Activated CD8-positive, alpha-beta memory T cell treated with anti-CD3 and anti-CD28 coated beads for 1 hour (primary cell): ENCODE measurements at places on chromosomes 13 and 19.

DNA sequence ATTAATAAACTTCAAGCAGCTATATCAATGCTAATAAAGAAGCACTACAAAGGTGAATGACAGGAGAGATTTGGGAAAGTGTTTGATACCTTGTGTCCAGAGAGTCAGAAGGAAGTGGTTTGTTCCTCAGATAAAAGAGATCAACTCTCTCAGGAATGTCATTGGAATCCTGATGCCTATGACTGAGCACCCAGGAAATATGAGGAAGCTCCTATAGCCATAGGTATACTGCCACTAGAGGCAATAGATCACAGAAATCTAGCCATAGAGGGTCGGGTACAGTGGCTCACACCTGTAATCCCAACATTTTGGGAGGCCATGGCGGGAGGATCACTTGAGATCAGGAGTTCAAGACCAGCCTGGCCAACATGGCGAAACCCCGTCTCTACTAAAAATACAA is 612.6 kb downstream of the DACH1 start:
- no peak for DNase-seq

DNA sequence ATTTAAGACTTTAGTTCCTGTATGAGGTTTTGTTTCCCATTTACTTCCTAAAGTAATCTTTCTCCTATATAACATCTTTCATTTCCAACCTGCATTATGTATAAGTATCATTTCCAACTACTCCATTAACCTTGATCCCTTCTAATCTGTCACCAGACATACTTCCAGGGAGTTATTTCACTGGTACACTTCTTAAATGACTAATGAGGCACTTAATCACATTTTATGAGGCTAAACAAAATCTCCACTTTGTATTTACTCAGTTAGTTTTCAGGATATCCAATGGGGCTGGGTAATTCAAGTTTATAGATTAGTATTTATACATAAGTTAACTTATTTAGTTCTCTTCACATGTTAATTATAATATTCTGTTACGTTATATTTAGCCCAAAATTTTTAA is 634.7 kb downstream of the PCDH17 start:
- no peak for DNase-seq

- DNase-seq = no peak
Observed at GRCh38 chr13:38415233-38415632, 65.6 kb downstream of the UFM1 start.

DNA sequence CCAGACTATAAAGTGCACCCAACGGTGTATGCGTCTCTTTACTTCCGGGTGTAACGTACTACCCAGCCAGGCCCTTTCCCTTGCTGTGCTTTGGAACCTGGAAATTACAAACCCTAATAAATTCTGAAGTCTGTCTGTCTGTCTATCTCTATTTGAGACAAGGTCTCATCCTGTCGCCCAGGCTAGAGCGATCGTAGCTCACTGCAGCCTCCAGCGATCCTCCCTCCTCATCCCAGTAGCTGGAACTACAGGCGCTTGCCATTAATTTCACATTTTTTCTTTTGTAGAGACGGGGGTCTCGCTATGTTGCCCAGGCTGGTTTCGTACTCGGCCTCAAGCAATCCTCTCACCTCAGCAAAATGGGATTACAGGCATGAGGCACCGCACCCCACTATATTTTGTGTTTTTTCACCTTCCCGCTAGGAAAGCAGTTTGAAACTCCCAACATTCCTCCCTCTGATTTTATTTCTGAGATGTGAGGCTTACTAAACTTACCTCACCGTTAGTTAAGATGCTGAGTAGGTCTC is 469 bp upstream of the RNF6 start:
- DNase-seq = no peak

DNA sequence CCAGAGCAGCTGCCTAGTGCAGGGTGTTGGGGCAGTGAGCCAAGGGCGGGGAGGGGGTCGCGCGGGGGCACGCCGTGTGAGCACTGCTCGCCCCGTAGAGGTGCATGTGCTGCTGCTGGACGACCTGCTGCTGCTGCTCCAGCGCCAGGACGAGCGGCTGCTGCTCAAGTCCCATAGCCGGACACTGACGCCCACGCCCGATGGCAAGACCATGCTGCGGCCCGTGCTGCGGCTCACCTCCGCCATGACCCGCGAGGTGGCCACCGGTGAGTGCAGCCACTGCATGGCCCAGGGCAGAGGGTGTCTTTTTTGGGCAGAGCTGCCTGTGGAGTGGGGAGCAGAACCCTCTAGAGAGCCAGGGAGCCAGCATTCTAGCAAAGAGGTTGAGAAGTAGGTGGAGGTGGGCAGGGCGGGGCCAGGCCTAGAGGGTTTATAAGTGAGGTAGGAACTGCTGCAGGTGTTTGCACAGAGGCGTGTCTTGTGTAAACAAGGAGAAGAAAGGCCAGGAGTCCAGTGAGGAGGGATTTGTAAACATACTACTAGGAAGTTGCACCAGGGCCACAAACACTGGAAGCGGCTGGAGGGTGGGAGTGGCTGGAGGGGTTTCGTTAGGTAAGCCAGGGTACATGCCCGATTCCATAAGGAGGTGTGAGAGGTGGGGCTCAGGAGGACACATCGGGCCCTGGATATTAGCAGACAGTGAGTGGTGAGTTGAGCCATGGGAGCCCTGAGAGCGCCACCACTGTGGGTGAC is 21.3 kb downstream of the ARHGEF1 start:
- DNase-seq = no peak

DNA sequence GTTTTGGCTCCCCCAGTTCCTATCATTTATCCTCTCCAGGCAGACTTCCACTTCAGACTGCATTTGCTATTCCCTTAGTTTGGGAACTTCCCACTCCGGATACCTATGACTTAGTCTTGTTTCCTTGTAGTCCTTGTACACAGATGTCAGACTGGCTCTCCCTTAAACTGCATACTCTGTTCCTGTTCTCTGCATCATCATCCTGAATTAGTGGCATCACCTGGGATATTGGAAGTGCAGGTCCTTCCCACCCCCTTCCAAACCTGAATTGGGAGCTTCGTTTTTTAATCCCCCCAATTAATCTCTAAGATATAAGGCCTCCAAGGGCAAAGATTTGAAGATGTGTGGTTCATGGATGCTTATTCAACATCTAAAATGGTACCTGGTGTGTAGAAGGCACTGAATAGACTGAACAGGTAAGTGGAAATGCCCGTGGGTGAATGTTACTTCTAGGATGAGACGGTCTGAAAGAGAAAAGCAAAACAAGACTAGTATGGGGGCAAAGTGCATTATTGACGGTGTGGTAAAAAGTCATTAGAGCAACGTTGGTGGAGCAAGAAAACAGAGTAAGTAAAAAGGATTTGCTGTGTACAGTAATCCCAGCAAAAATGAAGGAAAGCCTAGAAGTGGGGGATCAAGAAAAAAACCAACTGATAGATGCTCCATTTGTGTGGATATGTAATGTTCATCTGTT is 9.6 kb downstream of the MIR17HG start:
- DNase-seq = no peak

DNA sequence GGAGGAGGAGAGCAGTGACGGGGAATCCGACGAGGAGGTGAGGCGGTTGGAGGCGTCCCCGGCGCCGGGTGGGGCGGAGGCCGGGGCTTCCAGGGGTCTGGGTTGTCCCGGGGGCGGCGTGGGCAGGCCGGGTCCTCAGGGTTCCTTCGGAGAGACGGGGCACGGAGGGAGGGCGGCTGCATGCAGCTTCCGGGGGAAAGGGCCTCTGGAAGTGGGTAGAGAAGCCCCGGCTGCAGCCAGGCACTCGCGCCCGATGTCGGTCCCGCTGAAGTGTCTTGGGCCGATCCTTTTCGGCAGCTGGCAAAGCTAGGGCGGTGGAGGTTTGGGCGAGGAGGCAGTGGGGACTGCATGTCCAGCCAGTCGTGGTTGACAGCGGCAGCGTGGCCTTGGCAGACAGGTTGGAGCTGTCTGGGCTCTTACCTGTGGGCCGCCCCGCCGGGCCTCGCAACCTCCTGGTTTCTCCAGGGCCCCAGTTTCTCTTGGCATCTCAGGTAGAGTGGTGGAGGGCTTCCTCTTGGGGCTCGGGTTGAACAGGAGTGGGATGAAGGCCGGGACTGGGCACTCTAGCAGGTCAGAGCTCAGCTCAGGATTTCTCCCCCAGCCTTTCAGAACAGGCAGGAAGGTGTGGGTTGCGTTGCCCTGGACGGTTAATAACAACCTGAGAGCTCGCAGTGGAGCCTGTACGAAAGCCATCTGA is 690 bp downstream of the KMT2B start:
- no peak for DNase-seq

GRCh38 chr19:56222901-56223300 is 20.8 kb downstream of the ZSCAN5C start:
- DNase-seq = no peak

GRCh38 chr13:34546344-34547250 is 395.5 kb upstream of the NBEA start:
- DNase-seq = no peak

GRCh38 chr19:55537741-55538111 is 793 bp upstream of the SBK2 start:
- DNase-seq = no peak

DNA sequence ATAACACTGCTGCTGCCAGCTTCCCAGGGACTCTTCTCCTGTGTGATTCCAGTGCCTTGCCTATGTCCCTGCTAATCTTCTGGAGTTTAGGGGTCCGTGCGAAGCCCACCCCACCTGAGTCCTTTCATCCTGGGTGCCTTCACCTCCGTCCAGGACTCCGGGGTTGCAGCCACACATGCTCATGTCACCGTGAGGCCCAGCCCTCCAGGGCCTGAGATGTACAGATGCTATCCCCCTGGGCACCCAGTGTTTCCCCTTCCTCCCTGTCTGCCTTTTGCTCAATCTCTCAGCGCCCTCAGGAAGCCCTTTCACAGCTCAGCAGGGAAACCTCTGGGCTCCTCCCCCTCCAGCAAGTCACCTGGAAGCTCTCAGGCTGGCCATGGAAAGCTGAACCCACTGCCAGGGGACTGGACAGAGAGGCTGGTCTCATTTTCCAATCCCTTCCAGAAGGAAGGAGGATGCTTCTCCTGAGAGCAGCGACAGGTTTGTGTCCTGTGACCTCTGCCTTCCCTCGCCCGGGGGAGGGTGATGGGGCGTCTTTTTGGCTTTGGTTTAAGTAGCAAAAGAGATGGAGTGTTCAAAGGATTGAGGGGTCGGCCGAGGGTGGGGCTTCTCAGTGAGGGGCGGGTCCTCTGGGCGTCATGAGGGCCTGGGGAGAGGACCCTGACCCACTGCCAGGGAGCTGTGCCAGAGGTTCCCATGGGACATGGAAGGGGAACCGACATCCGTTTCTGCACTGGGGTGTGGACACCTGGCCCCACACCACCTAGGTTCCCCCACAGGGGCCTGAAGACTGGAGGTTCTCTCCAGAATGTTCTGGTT is 30.8 kb upstream of the TFDP1 start:
- no peak for DNase-seq

DNA sequence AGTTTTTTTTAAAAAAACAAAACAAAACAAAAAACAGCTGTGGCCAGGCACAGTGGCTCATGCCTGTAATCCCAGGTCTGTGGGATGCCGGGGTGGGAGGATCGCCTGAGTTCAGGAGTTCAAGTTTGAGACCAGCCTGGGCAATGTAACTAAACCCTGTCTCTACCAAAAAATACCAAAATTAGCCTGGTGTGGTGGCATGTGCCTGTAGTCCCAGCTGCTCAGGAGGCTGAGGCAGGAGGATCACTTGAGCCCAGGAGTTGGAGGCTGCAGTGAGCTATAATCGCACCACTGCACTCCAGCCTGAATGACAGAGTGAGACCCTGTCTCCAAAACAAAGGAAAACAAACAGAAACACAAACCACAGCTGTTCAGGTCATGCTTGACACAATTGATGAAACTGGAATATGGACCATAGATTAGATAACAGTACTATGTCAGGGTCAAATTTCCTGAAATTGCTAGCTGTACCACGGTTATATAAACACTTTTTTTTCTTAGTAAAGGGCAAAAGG is 6.9 kb upstream of the ANGPTL4 start:
- DNase-seq = no peak

GRCh38 chr13:40445557-40445990 is 220.9 kb downstream of the FOXO1 start:
- DNase-seq = no peak

GRCh38 chr13:46071590-46072249 is 19.2 kb upstream of the ZC3H13 start:
- no peak for DNase-seq

DNA sequence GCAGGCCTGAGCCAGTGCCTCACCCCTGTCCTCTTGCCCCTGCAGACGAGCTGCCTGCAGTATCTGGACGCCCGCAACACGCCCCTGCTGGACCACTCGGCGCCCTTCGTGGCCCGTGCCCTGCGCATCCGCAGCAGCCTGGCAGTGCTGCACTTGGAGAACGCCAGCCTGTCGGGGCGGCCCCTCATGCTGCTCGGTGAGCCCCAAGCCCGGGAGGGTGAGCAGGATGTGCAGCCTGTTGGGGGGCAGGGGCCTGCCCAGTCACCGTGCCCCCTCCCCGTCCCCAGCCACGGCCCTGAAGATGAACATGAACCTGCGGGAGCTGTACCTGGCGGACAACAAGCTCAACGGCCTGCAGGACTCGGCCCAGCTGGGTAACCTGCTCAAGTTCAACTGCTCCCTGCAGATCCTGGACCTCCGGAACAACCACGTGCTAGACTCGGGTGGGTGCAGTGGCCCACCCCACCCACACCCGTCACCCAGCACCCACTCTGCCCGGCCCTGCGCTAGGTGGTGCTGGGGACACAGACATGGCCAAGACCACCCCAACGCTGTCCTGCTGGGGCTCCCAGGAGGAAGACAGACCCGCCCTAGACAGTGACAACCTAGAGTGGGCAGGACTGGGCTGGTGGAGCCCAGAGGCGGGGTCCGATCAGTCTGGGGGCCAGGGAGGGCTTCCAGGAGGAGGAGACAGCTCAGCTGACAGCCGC is 18.6 kb downstream of the NKPD1 start:
- no peak for DNase-seq

DNA sequence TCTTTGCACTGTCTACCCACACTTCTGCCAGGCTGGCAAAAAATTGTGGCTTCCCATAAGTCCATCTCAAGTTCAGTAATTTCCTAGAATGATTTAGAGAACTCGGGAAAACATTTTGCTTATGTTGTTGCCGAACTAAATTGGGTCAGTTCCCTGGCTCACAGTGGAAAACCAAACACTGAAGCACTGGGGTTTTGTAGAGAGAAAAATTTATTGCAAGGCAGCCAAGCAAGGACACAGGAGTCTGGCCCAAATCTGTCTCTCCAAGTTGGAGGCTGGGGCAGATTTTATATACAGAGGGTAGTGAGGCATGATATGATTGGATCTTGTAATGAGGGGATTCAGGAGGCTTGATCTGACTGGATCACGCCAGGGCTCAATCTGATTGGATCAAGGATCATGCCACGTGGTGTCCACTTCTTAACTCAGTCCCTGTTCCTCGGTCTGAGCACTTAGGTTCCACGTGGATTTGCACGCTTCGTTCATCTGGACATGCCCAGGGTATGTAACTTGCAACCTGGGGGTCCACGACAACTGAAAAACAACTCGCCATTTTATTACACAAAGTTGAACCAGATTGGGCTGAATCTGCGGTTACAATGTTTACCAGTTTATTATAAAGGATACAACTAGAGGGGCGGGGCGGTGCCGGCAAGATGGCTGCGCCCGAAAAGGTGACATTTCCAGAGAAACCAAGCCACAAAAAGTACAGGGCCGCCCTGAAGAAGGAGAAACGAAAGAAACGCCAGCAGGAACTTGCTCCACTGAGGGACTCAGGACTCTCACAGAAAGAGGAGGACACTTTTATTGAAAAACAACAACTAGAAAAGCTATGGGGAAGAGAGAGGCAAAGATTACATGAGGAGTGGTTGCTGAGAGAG is 7.3 kb downstream of the CD209 start:
- no peak for DNase-seq

- DNase-seq = no peak
Observed at GRCh38 chr19:4097501-4097900, 26.4 kb downstream of the MAP2K2 start.

GRCh38 chr13:75319254-75319653 is 162.7 kb downstream of the TBC1D4 start:
- DNase-seq = no peak
